LNCaP clone FGC (cell line): ENCODE measurements at places on chromosomes 6 and 20.

DNA sequence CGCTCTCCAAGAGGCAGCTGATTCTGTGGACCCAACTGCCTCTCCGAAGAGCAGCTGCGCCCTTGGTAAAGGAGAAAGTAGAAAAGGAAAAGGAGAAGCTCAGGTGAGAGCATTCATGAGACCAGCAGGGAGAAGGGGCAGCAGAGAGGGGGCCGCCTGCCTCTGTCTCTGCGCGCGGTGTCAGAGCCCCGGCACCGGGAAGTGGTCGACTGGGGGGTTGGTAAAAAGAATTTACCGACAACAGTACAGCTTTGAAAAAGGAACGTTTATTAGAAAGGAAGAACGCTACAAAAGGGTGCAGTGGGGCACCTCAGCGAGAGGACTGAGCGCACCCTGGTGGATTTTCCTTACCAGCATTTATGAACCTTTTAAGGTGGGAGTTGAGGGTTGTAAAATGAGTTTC is 61.9 kb downstream of the GPR6 start:
- DNase-seq = no peak

DNA sequence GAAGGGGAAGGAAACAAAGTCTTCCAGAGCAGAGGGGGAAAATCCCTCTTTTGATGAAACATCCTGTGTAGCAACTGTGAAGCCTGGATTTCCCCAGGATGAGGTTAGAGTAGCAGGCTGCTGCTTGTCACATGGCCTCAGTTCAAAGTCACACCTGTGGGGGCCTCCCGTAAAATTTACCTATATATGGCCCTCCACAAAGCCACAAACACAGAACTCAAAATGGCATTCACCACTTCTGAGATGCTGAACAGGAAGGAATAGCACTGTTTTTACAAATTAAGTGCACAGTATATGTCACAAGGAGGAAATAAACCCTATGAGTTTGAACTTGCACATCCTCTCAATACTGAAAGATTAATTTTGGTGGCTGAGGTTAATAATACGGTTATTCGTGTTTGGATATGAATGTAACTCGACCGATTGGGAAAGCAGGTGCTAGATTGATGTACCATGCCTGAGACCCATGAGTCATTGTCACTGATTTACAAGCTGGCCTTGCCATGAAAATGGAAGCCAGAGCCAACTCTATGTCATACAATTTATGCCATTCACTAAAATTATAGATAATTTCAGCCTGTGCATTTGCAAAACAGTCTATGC is 70.6 kb downstream of the SGK1 start:
- DNase-seq = no peak

GRCh38 chr6:19697744-19698290 is 139.4 kb upstream of the ID4 start:
- no peak for DNase-seq

GRCh38 chr20:6767536-6768227 is at the start of gene BMP2:
BMP2 (plus strand) TSS chr20:6767686; CDS start chr20:6770127, 2,441 bp downstream.
- no peak for DNase-seq

DNA sequence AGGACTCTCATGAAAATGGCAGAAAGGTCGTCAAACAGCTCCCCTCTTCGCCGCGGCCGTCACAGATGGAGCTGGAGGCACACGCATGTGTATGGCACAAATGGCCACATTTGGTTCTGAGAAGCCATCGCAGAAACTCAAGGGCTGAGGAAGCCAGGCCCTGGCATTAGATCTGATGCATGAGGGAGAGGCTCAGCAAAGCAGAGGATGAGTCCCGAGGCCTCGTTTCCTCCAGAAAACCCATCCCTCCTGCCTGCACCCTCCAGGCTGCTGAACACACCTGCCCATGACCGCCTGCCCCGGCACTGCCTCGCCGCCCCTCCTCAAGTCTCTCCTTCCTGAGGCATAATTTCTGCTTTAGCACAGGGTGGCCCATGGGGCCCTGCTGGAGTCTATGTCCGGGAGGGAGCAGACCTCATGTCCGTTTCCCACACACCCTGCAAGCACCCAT is 240.3 kb downstream of the DLL1 start:
- DNase-seq = no peak

DNA sequence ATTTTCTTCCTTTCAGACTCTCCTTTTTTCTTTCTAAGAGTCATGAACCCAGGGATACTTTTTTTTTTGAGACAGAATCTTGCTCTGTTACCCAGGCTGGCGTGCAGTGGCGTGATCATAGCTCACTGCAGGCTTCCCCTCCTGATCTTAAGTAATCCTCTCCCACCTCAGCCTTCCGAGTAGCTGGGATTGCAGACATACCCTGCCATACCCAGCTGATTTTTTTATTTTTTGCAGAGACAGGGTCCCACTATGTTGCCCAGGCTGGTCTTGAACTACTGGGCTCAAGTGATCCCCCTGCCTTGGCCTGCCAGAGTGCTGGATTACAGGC is 32.8 kb upstream of the IER3 start:
- no peak for DNase-seq

- DNase-seq = no peak
Observed at GRCh38 chr6:66103954-66104353, 396.9 kb upstream of the EYS start.

- DNase-seq = no peak
Observed at GRCh38 chr6:144264270-144265060, 20.7 kb upstream of the UTRN start.

DNA sequence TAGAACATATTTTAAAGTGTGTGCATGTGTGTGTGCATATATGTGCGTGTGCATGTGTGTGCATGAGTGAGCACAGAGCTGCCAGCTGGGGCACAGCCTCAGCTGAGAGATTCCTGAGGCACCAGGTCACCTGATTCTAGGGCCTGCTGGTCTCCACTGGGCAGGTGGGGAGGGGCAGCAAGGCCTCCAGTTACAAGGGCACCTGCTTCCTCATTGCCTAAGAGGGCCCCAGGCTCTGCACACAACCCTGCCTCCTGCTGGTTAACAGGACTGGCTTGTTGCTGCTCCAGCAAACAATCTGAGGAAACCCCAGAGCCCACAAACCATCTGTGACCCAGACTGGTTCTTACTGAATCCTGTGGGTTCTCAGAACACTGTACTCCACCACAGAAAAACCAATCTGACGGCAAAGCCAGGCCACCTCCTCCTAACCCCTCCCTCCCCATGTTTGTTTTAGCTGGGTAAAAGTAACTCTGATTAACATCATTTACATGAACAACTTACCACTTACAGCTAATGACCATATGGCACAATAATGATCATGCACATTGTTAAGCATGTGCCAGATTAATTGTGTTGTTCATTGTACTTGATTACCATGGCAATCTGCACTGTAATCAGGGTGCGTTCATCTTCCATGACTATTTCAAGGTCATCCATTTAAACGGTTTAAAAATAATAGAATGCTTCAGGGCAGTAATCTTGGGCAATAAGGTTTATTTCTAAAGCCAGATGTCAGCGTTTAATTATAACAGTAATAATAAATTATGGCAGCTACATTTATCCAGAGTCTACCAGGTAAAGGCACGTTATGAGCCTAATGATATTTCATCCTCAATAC is 23.1 kb upstream of the UBE2J1 start:
- DNase-seq = peak; percentile 59

GRCh38 chr6:18047406-18047805 is 60.0 kb upstream of the KIF13A start:
- DNase-seq = no peak

DNA sequence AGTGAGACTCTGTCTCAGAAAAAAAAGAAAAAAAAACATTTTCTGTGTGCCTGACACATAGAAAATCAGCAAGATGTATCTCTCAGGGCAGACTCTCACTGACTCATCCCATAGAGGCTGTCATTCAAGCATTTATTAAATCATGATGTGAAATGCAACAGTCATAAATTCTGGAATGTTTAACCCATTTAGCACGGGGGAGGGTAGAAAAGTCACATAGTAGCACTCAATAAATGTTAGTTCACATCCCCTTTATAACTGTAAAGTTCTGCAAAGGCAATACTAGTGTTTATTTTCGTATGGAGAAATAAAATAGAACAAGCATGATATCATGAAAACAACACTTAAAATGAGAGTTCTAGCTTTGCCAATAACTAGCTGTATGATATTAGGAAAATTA is 15.5 kb upstream of the CARMIL1 start:
- no peak for DNase-seq

DNA sequence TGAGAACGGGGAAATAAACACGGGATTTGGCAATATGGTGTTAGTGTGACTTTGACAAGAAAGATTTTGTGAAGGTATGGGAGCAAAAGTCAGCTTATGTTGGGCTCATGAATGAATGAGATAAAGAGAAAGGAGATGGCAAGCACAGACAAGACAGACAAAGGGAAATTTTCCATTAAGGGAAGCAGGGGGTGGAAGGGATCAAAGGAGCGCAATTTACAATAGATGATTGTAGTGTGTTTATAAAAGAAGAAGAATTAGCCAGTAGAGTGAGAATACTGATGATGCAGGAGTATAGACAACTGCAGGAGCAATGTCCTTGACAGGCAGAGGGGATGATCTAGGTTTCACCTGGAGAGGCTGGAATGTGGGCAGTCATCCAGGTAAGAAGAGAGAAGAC is 34.1 kb downstream of the RBM24 start:
- no peak for DNase-seq

GRCh38 chr20:43653966-43654365 is 12.9 kb upstream of the MYBL2 start:
- DNase-seq = no peak

DNA sequence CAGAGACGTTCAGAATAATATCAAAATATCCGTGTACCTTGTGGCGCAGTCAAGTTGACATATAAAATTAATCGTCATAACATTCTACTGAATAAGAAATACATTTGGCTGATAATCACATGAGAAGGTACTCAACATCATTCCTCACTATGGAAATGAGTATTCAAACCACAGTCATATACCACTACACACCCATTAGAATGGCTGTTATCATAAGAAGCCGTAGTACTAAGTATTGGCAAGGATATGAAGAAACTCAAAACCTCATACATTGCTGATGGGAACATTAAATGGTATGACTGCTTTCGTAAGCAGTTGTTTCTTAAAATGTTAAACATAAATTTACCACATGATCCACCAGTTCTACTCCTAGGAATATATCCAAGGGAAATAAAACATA is 244.7 kb downstream of the CDKAL1 start:
- no peak for DNase-seq
